Suprapubic skin (tissue), 4 donors: ENCODE measurements at places on chromosomes 6 and 20.

GRCh38 chr20:2142649-2143048 lies 41.0 kb downstream of the STK35 start:
- no peak for DNase-seq
- H3K27ac ChIP-seq: no peak overlapping the region
- peaks cover 31% of the 10 kb centered on the region for H3K36me3 ChIP-seq
- H3K4me1 ChIP-seq: peaks cover 27% of the 10 kb centered on the region

- no peaks in the 10 kb centered on the region for H3K27me3 ChIP-seq
- no peaks in the 10 kb centered on the region for H3K36me3 ChIP-seq
These were observed 127.2 kb downstream of the PAX1 start for GRCh38 chr20:21832442-21833385.

DNA sequence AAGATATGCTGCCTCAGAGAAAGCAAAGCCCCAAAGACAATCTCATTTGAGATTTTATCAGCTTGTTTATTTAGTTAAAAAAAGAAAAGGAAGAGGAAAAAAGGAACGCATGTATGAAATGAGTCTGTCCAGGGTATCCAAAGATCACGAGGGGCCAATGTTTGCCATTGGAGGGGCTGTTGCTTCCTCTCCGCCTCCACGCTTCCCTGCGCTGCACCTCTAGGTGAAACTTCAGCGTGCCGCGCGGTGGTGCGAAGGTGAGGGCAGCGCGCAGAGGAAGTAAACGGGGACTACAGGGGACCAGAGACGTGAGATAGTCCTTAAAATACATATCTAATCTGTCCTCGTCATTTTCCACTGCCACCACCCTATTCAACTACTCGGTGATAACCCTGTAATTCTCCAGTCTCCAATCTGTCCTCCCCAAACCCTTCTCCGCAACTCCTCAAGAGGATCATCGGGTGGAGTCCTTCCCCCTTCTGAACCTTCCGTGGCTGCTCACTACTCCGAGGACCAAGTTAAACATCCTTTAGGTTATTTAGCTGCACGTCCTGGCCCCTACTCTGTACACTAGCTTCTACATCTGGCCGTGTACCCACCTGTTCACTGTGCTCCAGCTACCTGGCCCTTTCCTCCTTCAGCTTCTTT lies 1.1 kb upstream of the DCBLD1 start:
- H3K36me3 ChIP-seq: no peaks in the 10 kb centered on the region
- H3K27ac ChIP-seq: no peak overlapping the region
- no peaks in the 10 kb centered on the region for H3K27me3 ChIP-seq
- no peak overlapping the region for H3K4me3 ChIP-seq

DNA sequence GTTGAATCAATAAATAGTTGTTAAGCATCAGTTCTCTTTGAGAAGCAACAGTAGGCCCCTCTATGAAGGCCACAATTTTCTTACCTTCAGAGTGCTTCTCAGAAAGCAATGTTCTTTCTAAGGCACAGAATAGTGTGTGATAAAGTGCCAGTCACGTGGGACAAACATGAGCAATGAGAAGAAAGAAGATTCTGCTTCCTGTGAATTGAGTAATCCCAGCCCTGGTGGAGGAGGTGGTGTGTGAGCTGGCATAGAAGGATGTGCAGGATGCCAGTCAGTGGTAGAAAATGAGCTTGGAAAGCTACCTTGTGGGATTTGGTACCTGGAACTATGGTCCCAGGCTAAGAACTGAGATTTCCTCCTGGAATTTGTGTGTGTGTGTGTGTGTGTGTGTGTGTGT lies 21.7 kb downstream of the KIZ start:
- no peak overlapping the region for H3K27ac ChIP-seq
- no peak for DNase-seq
- peaks cover 21% of the 10 kb centered on the region for H3K36me3 ChIP-seq
- no peaks in the 10 kb centered on the region for H3K27me3 ChIP-seq

DNA sequence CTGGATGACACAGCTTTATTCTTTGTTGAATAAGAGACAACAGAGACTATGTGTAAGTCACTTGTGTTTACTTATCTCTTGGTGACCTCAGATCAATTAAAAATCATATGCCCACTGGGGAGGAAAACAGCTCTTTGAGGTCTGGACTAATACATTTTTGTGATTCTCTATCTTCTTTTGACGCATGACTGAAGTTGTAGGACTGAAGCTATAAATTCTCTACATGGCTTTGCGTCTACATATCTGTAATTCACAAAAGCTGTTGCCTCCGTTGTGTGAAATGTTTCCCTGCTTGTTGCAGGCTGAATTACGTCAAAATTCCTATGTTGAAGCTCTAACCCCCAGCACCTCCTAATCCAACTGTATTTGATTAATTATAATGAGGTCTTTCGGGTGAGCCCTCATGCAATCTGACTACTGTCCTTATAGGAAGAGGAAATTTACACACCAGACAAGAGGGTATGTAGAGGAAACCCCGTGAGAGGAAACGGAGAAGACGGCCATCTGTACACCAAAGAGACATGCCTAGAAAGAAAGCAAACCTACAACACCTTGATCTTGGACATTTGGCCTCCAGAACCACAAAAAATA lies 481.6 kb downstream of the PRKN start:
- H3K4me3 ChIP-seq: no peak overlapping the region
- no peaks in the 10 kb centered on the region for H3K27me3 ChIP-seq
- H3K36me3 ChIP-seq: no peaks in the 10 kb centered on the region
- DNase-seq: no peak
- H3K27ac ChIP-seq: no peak overlapping the region

GRCh38 chr20:50192364-50193198 lies 2.0 kb downstream of the CEBPB start:
- H3K4me3 ChIP-seq: peak overlapping the region; percentile 75
- H3K4me1 ChIP-seq: peaks cover 30% of the 10 kb centered on the region
- H3K27ac ChIP-seq: peak overlapping the region; percentile 96
- DNase-seq: peak; percentile 94

DNA sequence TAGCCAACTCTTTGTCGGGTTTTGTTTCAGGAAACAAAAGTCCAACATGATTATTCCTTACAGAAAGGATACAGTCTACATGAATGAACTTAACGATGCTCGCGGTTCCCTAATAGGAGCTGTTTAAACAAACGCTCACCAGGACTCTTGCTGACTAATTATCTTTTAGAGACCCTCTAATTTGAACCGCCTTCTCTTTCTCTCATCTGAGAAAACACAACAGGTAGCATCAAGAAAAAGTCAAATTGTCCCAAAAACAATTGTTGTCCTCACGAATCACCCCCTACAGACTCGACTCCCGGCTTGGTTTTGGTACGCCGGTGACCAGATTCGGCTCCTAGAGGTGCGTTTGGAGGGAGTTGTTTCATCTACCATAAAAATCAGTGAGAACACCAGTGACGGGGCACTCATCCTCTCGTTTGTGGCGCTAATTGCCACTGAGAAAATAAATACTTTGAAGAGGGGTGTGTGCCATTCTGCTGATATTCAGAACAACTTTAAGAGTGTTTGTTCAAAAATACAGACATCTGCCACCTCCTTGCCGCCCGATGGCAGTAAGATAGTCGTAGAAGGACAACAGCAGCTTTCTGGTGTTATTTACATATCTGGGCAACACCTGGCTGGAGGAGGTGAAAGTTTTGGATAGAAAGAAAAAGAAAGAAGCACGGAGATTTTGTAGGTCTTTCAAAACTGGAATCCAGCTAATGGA lies 1.1 kb upstream of the SIM1 start:
- H3K27ac ChIP-seq: no peak overlapping the region
- no peak overlapping the region for H3K4me3 ChIP-seq
- peaks cover 20% of the 10 kb centered on the region for H3K4me1 ChIP-seq
- DNase-seq: no peak
- peaks cover 100% of the 10 kb centered on the region for H3K27me3 ChIP-seq
- H3K36me3 ChIP-seq: no peaks in the 10 kb centered on the region

- no peak for DNase-seq
- no peaks in the 10 kb centered on the region for H3K4me1 ChIP-seq
- no peaks in the 10 kb centered on the region for H3K36me3 ChIP-seq
These were observed 15.7 kb upstream of the REPS1 start for GRCh38 chr6:139003751-139004150.

DNA sequence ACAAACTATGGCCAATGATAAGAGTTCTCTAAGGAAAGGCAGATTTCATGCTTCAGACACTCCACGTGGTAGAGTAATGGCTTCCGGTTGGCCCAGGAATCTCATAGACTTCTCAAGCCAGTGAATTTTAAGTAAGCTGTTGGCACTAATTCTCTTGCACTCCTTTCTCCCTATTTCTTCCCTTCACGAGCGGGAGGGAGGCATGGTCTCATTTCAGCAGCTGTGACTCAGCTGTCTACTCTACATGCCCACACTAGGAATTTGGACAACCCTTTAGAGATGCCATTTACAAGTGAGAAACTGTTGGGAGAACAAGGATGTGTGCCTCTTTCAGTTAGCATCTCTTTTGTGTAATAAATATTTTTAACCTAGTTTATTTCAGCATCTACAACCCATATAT lies 107.7 kb downstream of the PTPRK start:
- no peaks in the 10 kb centered on the region for H3K36me3 ChIP-seq
- H3K4me3 ChIP-seq: no peak overlapping the region
- DNase-seq: no peak
- no peak overlapping the region for H3K27ac ChIP-seq
- no peaks in the 10 kb centered on the region for H3K4me1 ChIP-seq

DNA sequence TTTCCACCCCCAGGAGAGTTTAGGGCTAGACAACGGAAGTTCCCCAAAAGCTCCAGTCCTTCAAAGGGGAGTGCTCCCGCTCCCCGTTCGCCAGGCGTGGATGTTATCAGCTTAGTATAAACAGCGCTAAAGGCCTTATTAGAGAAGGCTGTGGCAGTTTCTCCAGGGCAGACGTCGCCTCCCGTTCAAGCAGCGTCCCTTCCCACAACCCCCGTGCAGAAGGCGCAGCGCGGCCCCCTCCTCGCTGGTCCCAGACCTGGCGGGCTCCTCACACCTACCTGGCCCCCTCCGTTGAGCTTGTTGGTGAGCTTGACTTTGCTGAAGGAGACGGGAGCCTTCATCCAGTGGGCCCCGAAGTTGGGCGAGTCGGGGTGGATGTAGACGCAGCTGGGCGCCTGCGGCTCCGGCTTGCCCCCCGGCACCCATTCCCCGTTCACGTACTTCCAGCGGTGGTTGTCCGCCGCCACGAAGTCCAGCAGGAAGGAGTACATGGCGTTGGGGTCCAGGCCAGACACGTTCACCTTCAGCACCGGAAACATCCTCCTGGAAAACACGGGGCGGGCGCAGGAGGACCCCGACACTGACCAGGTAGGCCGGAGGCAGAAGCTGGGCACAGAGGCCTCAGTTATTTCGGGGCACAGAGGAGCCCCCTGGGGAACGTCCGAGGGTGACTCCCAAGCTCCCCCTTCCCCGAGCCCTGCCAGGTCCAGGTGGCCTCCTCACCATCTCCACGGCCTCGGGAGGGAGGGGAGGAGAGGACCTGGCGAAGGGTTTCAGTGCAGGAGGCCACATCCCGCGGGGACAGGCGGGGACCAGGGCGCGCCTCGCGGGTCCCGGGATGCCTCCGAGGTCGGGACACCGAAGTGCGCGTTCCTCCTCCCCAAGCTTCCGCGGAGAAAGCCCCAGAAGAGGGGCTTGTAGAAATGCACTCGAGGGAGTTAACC lies 1.1 kb downstream of the TBXT start:
- peaks cover 22% of the 10 kb centered on the region for H3K4me1 ChIP-seq
- no peak overlapping the region for H3K4me3 ChIP-seq

DNA sequence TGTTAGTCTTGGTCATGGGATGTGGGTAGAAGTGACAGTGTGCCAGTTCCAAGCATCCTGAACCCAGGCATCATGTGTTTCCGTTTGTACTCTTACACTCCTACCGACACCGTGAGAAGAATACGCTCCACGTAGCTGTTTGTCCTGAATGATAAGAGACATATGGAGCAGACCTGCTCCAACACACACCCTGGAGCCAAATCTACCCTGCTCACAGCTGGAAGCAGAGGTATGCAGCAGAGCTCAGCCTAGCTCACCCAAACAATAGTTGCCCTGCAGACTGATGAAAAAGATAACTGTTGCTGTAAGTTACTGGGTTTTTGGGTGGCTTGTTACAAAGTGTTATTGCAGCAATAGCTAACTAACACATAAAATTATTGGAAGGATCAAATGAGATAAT lies 14.3 kb upstream of the PDSS2 start:
- no peak overlapping the region for H3K4me3 ChIP-seq
- H3K27me3 ChIP-seq: peaks cover 3% of the 10 kb centered on the region
- no peak for DNase-seq
- no peak overlapping the region for H3K27ac ChIP-seq
- H3K4me1 ChIP-seq: no peaks in the 10 kb centered on the region

- H3K27ac ChIP-seq: peak overlapping the region; percentile 21
- no peak overlapping the region for H3K4me3 ChIP-seq
- H3K27me3 ChIP-seq: no peaks in the 10 kb centered on the region
- H3K4me1 ChIP-seq: peaks cover 15% of the 10 kb centered on the region
These were observed 299.7 kb upstream of the PRDM1 start for GRCh38 chr6:105786449-105786848.
